ENCODE measurements at places on chromosomes 7 and 10. TPM values are rescaled to one million over a fixed set of nuclear protein-coding genes. Genes with fewer than 3 reads are reported as not detected.

The HOXA9 gene
- not detected for total RNA-seq

The PNLIP gene
- total RNA-seq = not detected

The PAPOLB gene
- not detected for total RNA-seq

The TRIL gene
- total RNA-seq = 0.29 TPM

The LRRC4 gene
- 0.74 TPM for total RNA-seq

The SLC26A5 gene
- total RNA-seq = 0.61 TPM

The PDGFA gene
- 3.0 TPM for total RNA-seq
